ENCODE measurements at places on chromosomes 4 and X.

DNA sequence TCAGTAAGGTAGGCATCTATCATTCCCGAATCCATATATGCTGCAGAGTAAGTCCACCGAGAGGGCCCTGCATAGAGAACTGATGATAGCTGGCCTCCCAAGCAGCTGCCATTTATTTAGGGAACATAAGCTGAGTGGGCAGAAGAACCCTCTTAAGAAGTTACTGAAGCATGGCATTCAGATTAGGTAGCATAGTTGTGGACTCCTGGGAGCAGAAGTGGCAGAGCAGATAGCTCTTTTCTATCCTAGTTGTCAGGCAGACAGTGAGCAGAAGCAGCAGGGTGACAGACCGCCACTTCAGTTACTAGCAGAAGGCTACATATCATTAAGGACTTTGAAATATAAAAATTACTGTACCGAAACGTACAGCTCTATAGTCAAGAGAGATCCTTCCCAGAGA is 454.7 kb downstream of the PPP4R3C start:
- DNase-seq, result no peak

DNA sequence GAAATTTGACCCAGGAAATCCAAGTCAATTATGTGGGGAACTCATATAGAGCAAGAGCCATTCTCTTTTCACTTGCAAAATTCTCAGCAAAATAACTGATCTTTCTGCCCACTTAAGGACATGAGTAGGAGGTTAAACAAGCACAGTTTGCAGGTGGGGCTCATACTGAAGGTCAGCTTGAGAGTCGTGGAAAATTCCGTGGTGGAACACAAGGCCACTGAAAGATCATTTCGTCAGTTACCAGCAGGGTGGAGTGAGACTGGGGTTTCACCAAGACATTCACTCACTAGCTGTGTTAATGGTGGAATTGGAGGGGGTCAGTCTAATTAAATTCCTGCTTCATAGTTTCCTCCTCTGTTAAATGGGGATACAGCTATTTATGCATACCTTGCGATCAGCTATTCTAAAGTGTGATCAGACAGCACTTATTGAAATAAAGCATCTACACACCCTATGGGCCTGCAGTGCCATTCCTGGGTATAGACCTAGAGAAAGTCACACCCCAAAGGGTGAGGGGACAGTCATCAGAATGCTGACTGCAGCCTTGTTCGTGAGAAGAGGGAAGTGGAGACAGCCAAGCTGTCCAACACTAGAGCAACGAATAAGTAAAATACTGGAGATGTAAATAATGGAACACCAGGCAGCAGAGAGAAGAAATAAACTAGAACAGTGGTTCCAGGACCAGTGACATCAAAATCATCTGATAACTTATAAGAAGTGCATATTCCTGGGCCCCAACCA is 42.7 kb upstream of the CLNK start:
- no peak for DNase-seq

DNA sequence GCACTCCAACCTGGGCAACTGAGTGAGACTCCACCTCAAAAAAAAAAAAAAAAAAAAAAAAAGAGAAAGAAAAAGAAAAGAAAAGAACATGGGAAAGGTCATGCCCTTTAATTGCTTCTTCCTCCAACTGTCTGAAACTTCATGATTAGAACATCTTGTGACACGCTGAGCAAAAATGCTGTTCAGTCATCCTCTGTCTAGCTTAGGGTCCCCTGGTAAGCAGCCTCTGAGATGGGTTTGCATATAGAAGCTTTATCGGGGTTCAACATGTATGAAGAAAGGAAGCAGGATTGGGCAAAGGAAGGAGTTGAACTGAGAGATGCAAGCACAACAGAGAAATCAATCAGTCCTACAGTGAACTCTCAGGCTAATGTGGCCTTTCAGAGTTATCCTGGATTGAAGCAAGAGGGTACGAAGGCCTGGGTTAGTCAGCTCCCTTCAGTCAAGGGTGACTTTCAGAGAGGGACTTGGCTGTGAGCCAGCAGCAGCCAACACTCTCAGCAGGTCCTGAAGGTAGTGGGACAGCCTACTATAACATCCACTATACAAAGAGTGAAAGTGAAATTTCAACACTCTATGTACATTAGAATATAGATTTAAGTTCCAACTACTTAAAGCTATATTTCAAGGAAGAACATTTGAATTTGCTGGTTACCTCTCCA is 11.4 kb downstream of the MAOB start:
- DNase-seq, result no peak

DNA sequence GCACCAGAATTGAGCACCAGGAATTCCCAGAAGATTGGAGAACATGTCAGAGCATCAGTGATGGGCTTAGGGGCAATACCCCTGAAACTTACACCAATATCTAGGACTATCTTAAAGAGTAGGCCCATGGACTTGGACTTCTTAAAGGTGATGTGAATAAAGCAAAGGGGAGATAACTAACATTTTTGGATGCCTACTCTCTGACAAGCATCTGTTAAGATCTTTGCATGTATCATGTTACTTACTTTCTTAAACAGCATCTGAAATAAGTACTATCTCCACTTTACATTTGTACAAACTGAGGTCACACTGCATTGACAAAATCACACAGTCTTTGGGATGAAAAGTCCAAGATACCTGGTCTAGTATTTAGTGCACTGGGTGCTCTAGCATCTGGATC is 258.6 kb upstream of the ARSJ start:
- DNase-seq, result no peak

GRCh38 chr4:145909281-145909715 is 29.3 kb downstream of the ZNF827 start:
- DNase-seq, result no peak

DNA sequence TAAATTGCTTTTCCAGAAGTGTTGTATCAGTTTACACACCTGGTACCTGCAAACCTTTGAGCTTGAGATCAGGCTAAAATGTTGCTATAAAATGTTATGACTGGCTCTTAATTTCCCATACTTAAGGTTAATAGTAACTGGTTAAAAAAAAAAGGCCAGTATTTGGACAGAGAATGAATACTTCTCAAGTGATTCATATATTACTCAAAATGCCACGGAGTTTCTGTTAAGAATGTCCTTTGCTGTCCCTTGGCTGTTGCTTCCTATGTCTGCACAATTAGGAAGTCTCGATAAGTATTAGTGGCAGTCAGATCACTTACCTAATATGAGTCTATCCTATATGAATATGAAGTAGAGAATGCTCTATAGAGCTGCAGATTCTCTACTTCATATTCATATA is 232.2 kb upstream of the IGFBP7 start:
- no peak for DNase-seq

DNA sequence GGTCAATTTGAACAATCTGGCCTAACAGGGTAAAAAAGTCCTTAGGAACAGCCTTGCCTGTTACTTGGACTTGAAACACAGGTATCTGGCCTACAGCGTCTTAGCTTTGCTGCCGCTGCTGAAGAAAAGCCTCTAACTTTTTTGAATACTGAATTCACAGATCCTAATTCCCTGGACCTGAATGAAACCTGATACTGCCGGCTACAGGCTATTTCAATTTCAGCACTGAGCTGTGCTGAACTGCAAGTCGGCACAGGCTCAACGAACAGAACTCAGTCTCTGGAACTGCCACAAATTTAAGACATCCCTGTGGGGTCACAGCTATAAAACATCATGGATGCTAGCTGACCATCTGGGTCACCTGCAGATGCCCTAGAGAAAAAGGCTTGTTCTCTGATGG is 7.2 kb downstream of the NR0B1 start:
- no peak for DNase-seq

- no peak for DNase-seq
Observed at GRCh38 chr4:38266616-38267015, 306.4 kb downstream of the PTTG2 start.

DNA sequence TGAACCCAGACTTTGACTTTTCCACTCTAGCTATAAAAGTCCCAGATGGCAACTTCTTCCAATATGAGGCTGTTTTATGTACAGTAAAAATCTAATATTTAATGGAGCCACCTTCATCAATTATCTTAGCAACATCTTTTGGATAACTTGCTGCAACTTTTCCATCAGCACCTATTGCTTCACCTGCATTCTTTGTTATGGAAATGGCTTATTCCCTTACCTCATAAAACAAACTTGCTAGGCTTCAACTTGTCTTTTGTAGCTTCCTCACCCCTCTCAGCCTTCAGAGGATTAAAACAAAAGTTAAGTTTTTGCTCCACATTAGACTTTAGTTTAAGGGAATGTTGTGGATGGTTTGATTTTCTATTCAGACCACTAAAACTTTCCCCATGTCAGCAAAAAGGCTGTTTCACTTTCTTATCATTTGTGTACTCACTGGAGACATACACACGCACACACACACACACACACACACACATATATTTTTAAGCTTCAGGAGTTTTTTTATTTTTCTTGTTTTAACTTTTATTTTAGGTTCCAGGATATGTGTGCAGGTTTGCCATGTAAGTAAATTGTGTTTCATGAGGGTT is 1296.1 kb upstream of the PABPC4L start:
- DNase-seq, result no peak

Measured in activated CD4-positive, alpha-beta T cell treated with anti-CD3 and anti-CD28 coated beads for 4 hours (primary cell).